Stimulated activated effector memory CD8-positive, alpha-beta T cell treated with anti-CD3 and anti-CD28 coated beads, Interleukin-12 subunit alpha, Interleukin-12 subunit beta, amount 100 ng/mL, for 72 hours (primary cell): ENCODE measurements at places on chromosomes 5 and 9.

DNA sequence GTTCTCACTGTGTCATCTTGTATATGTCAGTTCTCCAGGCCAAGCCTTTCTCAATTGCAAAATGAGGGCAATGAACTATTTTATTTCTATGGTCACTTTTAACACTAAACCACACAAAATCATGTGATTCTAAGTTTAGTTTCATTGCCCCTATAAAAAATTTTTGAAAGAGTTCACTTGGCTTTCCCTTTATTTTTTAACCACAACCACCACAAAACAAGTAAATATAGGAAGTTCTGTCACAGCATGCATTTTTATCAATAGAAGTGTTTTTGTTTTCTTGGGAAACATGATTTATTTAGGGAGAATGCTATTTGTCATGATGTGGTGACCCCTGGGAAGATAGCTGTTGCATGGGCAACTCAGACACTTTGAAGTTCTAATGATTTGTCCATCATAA, 169.1 kb downstream of the CSNK1G3 start:
- no peak for DNase-seq

DNA sequence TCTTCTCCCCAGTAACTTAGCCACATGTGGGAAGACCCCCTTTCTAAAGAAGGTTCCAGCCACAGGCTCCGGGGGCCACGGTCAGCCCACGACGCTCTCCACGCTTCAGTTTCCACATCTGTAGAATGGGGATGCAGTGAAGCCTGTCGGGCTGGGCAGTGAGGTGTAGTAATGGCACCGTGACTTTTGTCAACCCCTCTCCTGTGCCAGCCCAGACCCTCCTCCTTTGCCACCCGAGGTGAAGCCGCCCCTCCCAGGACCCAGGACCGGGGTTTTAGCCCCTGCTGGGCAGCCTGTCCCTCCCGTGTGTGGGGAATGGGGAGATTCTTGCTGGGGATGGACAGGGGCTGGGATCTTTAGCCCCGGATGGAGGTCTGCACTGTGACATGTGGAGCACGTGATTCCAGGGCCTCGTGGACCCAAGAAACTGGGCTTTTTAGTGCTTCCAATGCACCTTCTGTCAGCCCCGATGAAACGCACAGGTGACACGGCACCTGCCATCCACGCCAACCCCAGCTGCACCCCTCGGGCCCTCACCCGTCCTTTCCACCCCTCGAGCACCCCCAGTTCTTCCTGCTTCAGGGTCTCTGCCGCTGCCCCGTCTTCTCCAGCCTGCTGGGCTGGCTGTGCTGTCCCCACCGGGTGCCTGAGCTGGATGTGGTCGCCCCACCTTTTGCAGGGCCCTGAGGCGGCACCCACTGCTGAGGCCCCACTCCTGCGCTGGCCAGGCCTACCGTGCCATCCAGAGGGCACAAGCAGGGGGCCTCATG, 13.4 kb upstream of the RNU6ATAC start:
- DNase-seq = no peak

GRCh38 chr9:720239-720881, 121.1 kb upstream of the DMRT1 start:
- no peak for DNase-seq

- no peak for DNase-seq
Measured at GRCh38 chr5:138425079-138425478, 13.8 kb upstream of the REEP2 start.

- no peak for DNase-seq
Measured at GRCh38 chr5:55021410-55021809, 2.6 kb upstream of the GZMK start.

GRCh38 chr5:154697371-154697770, 57.8 kb upstream of the LARP1 start:
- DNase-seq = no peak
